ENCODE measurements at places on chromosomes 7 and 10.

DNA sequence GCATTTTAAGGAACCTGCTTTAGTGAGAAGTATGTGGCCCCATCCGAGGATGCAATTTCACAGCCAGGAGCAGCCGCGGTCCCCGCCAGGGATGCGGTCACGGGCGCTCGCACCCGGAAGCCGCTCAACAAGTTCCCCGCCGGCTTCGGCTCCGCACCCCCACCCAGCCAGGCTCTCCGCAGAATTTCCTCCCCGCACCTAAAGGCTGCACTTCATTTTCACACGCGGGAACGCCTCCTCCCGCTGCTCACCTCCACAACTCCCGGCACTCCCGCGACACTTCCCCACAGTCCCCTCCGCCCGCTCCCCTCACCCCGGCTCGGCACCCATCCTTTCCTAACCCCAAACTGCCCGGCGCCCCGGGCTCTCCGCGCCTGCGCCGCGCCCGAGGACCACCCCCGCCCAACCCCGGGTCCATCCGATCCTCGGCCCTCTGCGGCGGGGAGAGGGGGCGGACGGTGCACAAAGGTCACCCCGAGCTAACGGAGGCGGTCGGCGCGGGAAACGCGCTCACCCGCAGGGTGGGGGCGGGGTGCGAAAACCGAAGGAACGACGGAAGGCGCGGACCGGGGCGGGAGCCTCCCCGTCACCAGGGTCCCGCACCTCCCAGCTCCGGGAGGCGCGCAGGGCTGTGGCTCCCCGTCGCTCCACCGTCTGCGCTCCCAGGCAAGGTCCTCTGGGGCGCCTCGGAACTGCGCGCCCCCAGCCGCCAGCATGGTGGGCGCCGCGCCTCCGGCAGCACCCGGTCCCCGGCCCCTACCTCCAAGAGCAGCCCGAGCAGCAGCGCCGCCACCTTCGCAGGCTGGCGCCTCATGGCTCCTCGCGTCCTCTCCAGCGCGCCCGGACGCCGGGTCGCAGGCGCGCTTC is 558 bp downstream of the VOPP1 start:
- peak overlapping the region; percentile 85 for H3K27ac ChIP-seq
- DNase-seq, result peak; percentile 82
- no peaks in the 10 kb centered on the region for H3K36me3 ChIP-seq
- peak overlapping the region; percentile 96 for H3K4me3 ChIP-seq

DNA sequence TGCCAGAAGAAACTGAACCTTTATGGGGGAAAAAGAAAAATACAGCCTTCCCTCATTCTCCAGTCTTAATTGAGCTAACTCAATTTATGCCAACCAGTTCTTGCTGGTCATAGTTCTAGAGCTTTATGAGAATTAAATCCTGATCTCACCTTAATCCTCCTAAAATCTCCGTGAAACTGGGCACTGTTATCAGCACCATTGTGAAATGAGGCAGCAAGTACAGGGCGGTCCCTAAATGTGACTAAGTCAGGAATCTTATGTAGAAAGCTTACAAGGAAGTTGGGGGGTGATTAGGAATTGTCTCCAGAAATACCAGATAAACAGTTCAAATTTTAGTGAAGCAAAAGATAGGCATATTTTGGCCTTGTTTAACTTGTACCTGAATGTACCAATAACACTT is 10.7 kb upstream of the INSYN2A start:
- no peaks in the 10 kb centered on the region for H3K4me1 ChIP-seq
- no peak overlapping the region for H3K27ac ChIP-seq
- no peak for DNase-seq
- H3K36me3 ChIP-seq, result no peaks in the 10 kb centered on the region
- H3K27me3 ChIP-seq, result no peaks in the 10 kb centered on the region

DNA sequence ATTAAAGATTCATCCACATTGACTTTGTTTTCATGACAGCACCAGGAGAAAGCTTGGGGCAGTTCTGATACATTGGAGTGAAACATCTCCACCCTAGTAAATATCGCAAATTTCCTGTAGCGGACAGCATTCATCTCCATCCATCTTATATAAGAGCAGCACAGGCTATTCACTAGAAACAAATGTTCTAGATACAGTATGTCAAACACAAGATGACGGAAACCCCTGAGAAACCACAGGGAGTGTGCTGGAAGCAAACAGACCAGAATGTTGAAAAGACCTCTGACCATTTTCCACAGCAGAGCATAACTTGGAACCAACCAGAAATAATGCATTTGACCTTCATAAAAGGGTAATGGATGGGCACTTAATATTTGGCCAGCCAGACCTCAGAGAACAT is 343.9 kb downstream of the SORCS1 start:
- no peak overlapping the region for H3K4me3 ChIP-seq
- no peaks in the 10 kb centered on the region for H3K36me3 ChIP-seq
- DNase-seq, result no peak
- H3K4me1 ChIP-seq, result no peaks in the 10 kb centered on the region
- H3K27ac ChIP-seq, result no peak overlapping the region
- H3K27me3 ChIP-seq, result no peaks in the 10 kb centered on the region

GRCh38 chr7:53437336-53437735 is 401.9 kb downstream of the POM121L12 start:
- no peaks in the 10 kb centered on the region for H3K4me1 ChIP-seq
- H3K27ac ChIP-seq, result no peak overlapping the region
- no peak for DNase-seq
- no peak overlapping the region for H3K4me3 ChIP-seq

DNA sequence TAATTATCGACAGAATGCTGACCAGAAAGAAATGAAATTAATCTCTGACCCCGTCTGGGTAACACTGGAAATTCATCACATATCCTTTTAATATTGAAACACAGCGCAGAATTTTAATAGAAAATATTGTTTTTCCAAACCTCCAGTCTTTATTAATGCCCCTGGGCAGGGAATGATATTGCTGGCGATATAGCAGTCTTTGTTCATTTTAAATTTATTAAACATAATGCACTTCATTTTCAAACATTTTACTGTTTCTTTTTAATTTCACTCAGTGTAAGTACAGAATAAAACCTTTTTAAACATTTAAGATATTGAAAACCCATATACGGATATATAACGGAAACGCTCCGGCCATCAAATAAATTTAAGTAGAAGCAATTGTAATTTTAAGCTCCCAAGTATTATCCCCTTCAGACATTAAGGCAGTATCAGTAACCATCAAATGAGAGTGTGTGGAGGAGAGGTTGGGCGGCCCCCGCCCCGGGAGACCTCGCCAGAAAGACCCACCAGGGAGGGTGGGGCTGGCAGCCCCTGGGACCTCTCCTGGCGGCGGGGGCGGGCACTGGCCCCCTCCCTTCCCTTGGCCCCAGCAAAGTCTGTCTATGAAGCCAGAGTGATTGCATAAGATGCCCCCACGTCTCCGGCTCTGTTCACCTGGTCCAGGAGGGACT is 10.8 kb downstream of the UNCX start:
- no peak for DNase-seq
- no peak overlapping the region for H3K27ac ChIP-seq
- peaks cover 100% of the 10 kb centered on the region for H3K27me3 ChIP-seq
- no peak overlapping the region for H3K4me3 ChIP-seq
- H3K36me3 ChIP-seq, result no peaks in the 10 kb centered on the region
- H3K4me1 ChIP-seq, result peaks cover 17% of the 10 kb centered on the region

DNA sequence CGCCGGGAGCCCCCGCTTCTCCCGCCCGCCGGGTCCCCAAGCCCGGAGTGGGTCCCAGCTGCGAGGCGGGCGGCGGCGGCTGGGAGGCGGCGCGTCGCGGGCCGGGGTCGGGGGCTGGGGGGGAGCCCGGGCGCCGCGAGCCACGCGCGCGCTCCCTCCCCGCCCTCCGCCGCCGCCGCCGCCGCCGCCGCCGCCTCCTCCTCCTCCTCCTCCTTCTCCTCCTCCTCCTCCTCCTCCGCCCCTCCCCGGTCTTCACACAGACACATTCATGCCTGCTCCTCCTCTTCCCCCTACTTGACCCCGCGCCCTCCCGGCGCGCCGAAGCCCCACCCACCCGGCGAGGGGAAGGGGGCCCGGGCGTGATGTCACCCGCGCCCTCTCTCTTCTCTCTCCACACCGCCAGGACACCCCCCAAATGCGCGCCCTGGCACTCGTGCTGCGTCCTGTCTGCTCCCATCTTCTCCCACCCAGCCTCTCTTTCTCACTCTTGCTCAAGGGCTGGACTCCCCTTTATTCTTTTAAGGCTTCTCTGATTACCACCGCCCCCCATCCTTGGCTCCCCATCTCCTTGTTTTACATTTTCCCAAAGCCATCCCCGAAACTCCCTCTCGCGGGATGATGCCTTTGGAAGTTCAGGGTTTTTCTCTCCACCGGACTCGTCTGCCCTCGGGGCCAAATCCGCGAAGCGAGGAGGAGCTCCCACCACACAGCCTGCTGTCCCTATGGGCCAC is 967 bp upstream of the GLI3 start:
- no peaks in the 10 kb centered on the region for H3K27me3 ChIP-seq
- peak; percentile 78 for DNase-seq
- H3K4me1 ChIP-seq, result peaks cover 26% of the 10 kb centered on the region

- H3K27me3 ChIP-seq, result no peaks in the 10 kb centered on the region
- H3K4me3 ChIP-seq, result no peak overlapping the region
- no peak for DNase-seq
- H3K4me1 ChIP-seq, result no peaks in the 10 kb centered on the region
- H3K36me3 ChIP-seq, result no peaks in the 10 kb centered on the region
- H3K27ac ChIP-seq, result no peak overlapping the region
These were observed 21.1 kb upstream of the FOXI2 start for GRCh38 chr10:127715782-127716378.

DNA sequence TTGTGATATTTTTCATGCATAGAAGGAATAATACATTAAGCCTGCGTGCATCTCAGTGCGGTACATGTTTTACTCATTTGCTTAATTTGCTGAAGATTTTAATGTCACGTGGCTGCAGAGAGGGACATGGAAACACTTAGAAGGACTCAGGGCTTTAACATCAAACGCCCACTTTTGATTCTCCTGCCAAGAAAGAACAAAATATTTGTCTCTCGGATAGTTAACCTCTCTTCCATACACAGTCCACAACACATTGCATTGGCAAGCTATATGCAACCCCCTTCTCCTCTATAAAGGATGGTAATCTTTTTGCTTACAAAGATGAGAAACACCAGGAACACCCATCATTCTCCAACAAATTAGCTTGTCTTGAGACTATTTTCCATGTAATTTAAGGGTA is 148.0 kb upstream of the NRP1 start:
- DNase-seq, result no peak
- H3K4me3 ChIP-seq, result no peak overlapping the region
- H3K36me3 ChIP-seq, result no peaks in the 10 kb centered on the region
- no peaks in the 10 kb centered on the region for H3K27me3 ChIP-seq

- DNase-seq, result no peak
- no peaks in the 10 kb centered on the region for H3K36me3 ChIP-seq
- no peak overlapping the region for H3K4me3 ChIP-seq
- no peaks in the 10 kb centered on the region for H3K4me1 ChIP-seq
These were observed 12.2 kb upstream of the CPA5 start for GRCh38 chr7:130332259-130333053.

GRCh38 chr10:27399871-27400270 is 104.2 kb upstream of the RAB18 start:
- H3K4me3 ChIP-seq, result no peak overlapping the region
- no peak for DNase-seq
- H3K27me3 ChIP-seq, result no peaks in the 10 kb centered on the region
- no peaks in the 10 kb centered on the region for H3K36me3 ChIP-seq
- H3K4me1 ChIP-seq, result no peaks in the 10 kb centered on the region

DNA sequence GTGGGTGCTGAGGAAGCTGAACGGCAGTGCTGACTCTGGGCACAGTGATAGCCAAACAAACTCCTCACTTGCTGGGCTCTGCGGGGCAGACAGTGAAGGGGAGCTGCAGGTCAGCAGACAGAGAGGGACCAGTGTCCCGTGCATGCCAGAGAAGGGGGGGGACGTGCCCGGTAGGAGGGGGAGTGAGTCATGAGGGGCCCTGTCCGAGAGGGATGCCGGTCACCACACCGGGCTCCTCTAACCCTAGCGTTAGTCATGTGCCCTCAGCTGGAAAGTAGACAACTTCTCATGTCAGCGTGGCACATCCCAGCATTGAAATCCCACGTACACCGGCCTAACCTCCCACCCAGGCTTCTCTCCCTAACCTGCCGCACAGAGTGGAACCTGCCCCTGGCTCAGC is 117.1 kb upstream of the DPP6 start:
- H3K27me3 ChIP-seq, result no peaks in the 10 kb centered on the region
- no peaks in the 10 kb centered on the region for H3K36me3 ChIP-seq
- H3K4me1 ChIP-seq, result no peaks in the 10 kb centered on the region
- H3K27ac ChIP-seq, result no peak overlapping the region

- peaks cover 26% of the 10 kb centered on the region for H3K4me1 ChIP-seq
- DNase-seq, result no peak
- H3K27me3 ChIP-seq, result no peaks in the 10 kb centered on the region
- H3K36me3 ChIP-seq, result no peaks in the 10 kb centered on the region
These were observed 226.3 kb upstream of the NPVF start for GRCh38 chr7:25454562-25455041.

- no peaks in the 10 kb centered on the region for H3K27me3 ChIP-seq
- DNase-seq, result no peak
- H3K4me1 ChIP-seq, result no peaks in the 10 kb centered on the region
- no peaks in the 10 kb centered on the region for H3K36me3 ChIP-seq
These were observed 1056.8 kb downstream of the SORCS1 start for GRCh38 chr10:106107706-106108105.

GRCh38 chr10:100934084-100934659 is 21.4 kb downstream of the SLF2 start:
- no peak overlapping the region for H3K27ac ChIP-seq
- no peak for DNase-seq
- no peaks in the 10 kb centered on the region for H3K4me1 ChIP-seq
- no peaks in the 10 kb centered on the region for H3K27me3 ChIP-seq
- H3K4me3 ChIP-seq, result no peak overlapping the region

DNA sequence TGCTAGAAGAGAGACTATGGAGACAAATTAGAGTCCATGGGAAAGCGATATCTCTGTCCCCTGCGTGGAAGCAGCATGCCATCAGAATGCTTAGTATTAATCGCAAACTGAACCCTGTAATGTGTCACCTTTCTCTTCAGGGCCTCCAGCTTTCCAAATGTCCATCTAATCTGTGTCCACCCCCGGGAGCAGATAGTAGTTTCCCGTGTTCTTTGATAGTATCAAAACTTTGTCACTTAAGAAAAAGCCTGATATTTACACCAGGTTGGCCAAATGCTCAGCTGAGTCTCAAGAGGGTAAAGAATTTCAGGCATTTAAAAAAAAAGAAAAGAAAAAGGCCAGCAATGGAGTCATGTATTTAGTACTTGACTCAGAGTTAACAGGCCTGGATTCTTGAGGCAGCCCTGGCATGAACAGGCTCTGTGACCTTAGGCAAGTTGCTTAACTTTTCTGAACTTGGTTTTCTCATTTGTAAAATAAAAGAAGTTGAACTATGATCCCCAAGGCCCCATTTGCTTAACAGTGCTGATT is 10.4 kb upstream of the GSAP start:
- peak overlapping the region; percentile 20 for H3K4me3 ChIP-seq
- H3K4me1 ChIP-seq, result peaks cover 29% of the 10 kb centered on the region
- no peaks in the 10 kb centered on the region for H3K36me3 ChIP-seq

DNA sequence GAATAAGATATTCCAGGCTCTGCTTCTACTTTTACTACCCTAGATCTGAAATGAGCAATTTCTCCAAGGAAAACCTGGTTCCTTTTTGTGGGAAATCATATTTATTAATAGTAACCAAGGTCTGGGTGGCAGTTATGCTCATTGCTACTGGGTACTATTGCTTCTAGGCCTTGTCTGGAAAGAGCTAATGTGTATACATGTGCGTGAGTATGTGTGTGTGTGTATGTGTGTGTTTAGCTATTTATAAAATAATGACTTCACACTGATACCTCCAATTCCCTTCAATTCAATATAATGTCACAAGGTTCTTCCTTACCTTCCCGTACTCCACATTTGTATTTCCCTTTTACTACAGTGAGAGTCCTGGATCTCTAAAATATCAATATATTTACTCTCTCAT is 26.0 kb upstream of the PLCE1 start:
- no peaks in the 10 kb centered on the region for H3K36me3 ChIP-seq
- H3K4me3 ChIP-seq, result no peak overlapping the region
- no peak overlapping the region for H3K27ac ChIP-seq
- no peaks in the 10 kb centered on the region for H3K4me1 ChIP-seq
